Activated T-helper 9 cell treated with anti-CD3 and anti-CD28 coated beads, Interleukin-2, amount 50 U/mL, for 16 hours (primary cell): ENCODE measurements at places on chromosomes 7 and 10.

- no peak for DNase-seq
Measured at GRCh38 chr7:155763691-155764437, 48.4 kb downstream of the SHH start.

GRCh38 chr10:116465546-116465945, 37.9 kb downstream of the PNLIPRP3 start:
- DNase-seq, result no peak

DNA sequence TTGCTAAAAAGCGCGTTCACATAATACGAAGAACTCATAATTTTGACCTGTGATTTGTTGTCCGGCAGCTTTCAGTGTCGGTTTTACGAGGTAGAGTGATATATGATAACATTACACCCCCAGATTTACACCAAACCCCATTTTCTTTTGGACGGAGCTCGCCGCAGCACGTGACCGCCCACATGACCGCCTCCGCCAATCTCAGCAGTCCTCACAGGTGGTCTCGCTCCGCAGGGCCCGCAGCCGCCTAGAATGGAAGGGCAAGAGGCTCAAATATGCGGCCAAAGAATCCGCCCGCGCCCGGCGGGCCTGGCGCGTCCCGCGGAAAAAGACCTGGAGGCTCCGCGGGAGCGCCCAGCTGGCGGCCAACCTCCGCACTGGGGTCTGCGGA, at the start of gene HOXA7:
Gene HOXA7, minus strand, starts transcription at position 168 of the 391 bp plus-strand sequence. Its CDS starts 130 bp downstream, at position 38.
- DNase-seq, result no peak

DNA sequence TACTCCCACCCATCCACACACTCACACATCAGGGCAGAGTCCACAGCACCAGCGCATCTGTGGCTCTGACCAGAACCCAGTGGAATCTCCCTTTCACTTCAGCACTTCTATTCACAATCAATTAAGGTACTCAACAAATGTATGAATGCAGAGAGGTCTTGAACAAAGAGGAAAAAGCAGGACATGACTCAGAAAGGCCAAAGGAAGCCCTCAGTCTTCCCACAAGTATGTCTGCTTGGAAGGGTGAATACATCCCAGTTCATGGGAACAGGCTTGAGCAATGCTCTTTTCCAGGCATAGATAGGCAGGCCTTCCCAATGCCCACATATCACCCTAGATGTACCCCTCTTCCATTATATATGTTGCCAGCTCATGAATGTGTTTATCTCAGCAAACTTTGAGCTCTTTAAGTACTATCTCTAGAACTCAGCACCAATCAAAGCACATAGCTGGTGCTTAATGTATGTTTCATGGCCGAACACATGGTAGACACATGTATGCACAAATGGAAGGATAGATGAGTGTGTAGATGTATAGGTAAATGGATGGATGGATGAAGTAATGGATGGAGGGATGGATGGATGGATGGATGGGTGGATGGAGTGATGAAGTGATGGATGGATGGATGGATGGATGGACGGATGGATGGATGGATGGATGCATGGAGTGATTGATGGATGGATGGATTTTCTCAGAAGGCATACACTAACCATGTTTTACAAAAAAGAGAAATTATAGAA, 507.6 kb downstream of the GRID1 start:
- no peak for DNase-seq

- DNase-seq, result no peak
Measured at GRCh38 chr7:537911-538634, 18.4 kb upstream of the PDGFA start.
